ENCODE measurements at places on chromosomes 2 and 18.

- no peak for DNase-seq
These were observed 47.1 kb downstream of the NEDD4L start for GRCh38 chr18:58091099-58091611.

DNA sequence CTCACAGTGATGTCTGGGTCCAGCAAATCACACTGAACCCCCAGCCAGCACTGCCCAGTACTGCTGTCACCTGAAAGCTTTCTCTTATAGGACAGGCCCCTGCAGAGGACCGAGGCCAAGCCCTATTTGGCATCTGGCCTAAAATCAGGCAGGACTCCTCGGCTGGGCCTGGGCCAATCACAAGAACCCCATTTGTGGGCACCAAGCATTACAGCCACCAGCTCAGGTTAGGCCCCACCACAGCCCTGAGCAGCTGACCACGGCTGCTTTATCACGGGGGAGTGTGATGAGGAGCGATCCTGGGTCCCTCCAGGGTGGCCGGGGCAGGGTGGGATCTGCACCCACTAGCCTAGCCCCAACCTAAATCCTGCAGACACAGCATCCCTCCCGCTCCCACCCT lies 8.2 kb downstream of the BIN1 start:
- no peak for DNase-seq

GRCh38 chr2:19819097-19820065 lies 82.4 kb downstream of the TTC32 start:
- no peak for DNase-seq

DNA sequence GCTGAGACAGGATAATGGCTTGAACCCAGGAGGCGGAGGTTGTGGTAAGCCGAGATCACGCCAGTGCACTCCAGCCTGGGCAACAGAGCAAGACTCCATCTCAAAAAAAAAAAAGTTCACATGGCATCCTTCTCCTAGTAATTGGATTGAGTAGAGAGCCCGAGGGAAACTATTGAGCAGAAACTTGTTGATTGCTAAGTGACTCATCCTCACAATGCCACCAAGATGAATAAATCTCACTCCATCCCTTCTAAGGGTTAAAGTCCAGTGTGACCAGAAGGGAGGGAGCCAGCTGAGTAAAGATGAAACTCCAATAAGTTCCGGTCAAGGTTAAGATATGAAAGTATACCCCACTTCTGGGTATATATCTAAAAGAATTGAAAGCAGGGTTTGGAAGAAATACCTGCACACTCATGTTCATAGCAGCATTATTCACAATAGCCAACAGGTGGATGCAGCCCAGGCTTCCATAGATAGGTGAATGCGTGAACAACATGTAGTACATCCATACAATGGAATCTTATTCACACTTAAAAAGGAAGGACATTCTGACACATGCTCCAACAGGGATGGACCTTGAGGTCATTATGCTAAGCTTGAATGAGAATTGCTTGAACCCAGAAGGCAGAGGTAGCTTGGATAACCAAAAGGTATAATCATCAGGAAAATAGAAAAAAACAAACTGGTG lies 13.0 kb upstream of the FHL2 start:
- no peak for DNase-seq

GRCh38 chr2:238065071-238065846 lies 4.5 kb downstream of the SCLY start:
- no peak for DNase-seq

DNA sequence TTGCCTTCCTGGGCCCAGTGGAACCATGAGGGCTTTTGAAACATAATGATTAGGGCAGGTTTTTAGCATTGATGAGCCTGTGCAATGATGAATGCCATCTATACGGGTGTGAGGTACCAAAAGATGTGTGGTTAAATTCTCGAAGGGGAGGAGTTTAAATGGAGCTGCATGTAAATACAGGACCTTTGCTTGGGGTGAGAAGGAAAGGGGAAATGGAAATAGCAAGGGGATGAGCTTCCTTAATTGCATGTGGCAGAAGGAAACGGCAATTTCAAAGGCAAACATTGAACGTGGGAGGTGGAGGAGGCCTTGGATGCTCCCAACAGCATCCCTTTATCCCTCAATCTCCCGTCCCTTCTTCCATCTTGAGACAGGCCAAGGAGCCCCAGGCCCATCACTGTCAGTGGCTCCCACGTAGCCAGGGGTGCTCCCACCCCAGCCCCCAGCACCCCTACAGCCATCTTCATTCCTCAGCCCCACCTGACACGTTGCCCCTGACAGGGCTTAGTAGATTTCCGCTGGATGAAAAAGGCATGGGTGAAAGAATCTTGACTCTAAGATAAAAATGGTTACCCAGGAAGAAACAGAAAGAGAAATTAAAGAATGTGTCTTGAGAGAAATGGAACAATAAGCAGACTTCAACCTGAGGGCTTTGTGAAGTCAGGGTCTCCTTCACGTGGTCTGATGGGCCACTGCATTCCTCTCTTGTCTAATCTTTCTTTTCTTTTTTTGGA lies 32.5 kb downstream of the INPP5D start:
- DNase-seq: peak; percentile 48

DNA sequence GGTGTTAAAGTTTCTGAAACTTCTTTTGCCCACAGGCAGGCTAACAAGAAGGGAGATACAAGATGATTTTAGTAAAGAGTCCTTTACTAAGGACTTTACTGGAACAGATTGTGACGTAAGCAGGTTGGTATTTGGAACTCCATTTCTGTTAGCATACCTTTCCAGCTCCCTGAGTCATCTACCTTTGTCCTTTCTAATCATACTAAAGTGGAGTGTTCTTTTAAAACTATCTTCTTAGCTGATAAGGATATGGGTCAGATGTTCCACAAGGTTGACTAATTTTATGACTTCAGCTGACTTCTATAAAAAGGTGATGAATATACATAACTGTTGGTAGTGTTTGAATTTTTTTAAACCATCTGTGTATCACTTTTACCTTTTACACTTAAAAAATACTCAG lies 21.1 kb downstream of the UGP2 start:
- no peak for DNase-seq

- no peak for DNase-seq
These were observed 82.6 kb downstream of the MAPK4 start for GRCh38 chr18:50642439-50642838.

DNA sequence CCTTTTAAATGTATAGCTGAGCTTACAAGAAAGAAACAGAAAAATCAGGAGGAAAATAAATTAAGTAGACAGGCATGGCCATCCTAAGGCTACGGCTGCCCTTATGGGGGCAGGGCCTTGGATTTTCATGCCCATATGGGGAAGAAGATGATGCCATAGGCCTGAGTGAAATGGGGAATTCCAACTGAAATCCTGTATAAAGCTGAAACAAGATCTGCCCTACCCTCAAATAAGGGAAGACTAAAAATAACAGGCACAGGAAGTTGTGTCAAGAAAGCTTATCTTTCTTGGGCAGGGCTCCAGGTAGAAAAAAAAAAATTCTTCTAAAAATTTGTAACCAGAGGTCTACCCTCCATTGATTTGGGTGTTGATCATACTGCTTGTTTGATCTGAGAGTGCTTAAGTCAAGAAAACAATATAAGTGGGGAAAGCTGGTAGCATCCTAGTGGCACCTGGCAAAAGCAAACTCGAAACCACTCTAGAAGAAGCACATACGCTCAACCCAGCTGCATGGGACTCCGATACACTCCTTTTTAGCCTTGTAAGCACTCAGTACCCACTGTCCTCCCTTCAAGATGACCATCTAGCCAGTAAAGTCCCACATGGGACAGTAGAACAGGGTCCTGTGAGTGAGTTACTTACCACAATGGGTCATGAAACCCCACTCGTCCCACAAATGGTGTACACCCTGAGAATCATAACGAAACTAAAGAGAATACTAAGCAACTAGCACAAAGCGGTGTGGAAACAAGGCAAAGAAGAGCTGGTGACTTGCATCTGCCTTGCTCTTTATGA lies 22.3 kb downstream of the DNAH7 start:
- peak; percentile 29 for DNase-seq

- no peak for DNase-seq
These were observed 205.2 kb upstream of the LYPD1 start for GRCh38 chr2:132875193-132875592.

- DNase-seq: no peak
These were observed 224.8 kb upstream of the ID2 start for GRCh38 chr2:8457092-8457481.

GRCh38 chr2:65300761-65301711 lies 73.4 kb downstream of the ACTR2 start:
- peak; percentile 86 for DNase-seq

GRCh38 chr18:63963615-63964256 lies 6.1 kb upstream of the SERPINB8 start:
- peak; percentile 70 for DNase-seq

GRCh38 chr2:237866101-237866621 lies 6.7 kb downstream of the RAMP1 start:
- no peak for DNase-seq

DNA sequence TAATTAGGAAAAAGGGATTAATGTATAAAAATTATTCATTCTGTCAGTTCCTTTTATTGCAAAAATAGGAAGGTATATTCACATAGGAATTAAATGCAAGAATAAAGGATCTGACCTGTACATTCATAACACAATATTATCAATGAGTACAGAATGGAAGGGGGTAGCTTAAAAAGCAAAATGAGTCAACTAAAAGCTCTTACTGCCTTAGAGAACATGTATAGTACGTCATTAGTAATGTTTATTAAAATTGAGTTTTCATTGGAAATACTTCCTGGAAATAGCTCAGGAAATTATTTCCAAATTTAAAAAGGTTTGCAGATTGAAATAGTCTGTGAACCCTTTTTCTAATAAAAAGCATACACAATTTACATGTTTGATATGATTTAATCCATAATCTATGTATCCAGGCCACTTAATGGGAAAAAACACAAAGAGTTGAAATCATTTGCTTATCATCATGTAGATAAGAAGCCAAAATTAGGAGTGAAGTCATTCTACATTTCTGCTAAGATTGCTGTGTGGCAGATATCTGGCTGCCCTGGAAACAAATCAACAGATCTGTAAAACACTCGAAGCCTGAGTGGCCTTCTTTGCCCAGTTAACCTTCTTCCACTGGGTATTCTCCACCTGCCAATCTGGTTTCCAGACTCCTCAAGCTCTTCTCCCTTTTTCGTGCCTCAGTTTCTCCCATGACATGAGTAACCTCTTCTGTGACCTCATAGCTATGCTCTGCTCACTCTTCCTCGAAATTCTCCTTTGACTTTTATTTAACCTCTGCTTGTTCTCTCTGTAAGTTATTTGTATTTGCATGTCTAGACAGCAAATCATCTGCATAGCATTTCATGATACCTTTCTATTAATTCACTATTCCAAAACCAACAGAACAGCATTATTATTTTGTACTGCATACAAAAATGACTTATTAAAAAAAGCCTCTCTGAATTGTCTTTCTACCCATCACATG lies 181.2 kb upstream of the REV1 start:
- DNase-seq: no peak

GRCh38 chr18:54023471-54023870 lies 201.0 kb downstream of the MBD2 start:
- peak; percentile 77 for DNase-seq

- peak; percentile 79 for DNase-seq
These were observed 16.5 kb downstream of the DYNC1I2 start for GRCh38 chr2:171703574-171704347.

- DNase-seq: no peak
These were observed 356.6 kb downstream of the RIT2 start for GRCh38 chr18:42758852-42759251.

DNA sequence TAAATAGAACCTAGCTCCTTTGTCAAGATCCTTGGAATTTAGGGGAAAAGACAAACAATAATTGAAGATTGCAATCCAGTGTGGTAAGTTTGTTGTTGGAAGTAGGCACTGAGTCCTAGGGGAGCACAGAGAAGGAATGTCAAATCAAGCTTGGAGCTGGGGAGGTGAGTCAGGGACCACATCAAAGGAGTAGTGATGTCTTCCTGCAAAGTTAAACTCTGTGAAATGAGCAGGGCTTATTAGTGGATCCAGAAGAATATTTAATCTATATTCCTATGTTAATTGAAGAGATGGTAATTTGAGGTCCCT lies 41.7 kb upstream of the NABP1 start:
- DNase-seq: no peak

- no peak for DNase-seq
These were observed 222.9 kb downstream of the SNTG2 start for GRCh38 chr2:1173528-1173927.

GRCh38 chr2:240840435-240841060 lies 20.5 kb upstream of the KIF1A start:
- peak; percentile 38 for DNase-seq

GRCh38 chr2:49226360-49226759 lies 72.0 kb upstream of the FSHR start:
- no peak for DNase-seq

GRCh38 chr2:241947004-241947350 lies 77.4 kb downstream of the RTP5 start:
- DNase-seq: no peak

GRCh38 chr18:56726906-56727305 lies 75.7 kb downstream of the WDR7 start:
- no peak for DNase-seq

GRCh38 chr2:197239434-197239833 lies 71.1 kb downstream of the ANKRD44 start:
- DNase-seq: peak; percentile 15

DNA sequence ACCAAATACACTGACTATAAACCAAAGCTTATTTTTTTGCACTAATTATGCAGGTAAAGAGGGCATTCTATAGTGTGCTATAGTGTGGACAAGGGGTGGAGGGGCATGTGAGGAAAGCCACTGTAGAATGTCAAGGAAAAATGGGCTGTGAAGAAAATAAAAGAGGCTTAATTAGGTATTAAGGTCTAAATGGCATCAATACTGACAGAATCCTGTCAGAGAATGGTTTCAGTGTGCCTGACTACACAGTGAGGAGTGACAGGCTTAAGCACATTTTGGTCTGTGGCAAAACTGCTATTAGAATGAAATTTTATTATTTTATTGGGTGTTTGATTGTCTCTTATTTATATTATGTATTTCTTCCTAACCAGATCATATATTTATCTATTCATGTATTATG lies 787.6 kb upstream of the CELF4 start:
- no peak for DNase-seq

DNA sequence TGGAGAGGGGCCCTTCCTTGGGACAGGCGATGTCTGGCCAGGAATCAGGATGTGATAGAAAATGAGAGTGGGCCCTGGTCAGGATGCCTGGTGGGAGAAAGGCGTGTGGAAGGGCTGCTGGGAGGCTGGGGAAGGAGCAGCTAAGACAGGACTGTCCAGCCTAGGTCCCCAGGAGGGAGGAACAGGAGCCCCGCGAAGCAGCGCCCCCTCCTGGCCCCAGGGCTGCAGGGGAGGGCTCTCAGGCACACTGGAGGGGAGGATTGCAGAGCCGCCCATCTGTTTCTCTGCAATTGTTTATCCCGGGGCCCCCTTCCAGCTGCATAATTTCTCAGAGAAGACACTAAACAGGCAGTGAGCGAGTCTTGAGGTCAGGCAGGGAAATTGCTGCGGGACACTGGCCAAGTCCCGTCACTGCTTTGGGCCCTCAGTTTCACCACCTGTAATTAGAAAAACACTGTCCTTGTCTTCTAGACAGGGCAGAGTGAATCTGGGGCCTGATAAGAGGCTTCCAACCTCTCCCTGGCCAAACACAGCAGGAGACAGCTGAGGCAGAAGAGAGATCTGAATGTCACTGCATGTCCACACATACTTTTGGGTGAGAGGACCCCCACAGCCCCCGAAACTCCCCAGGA lies 3.9 kb upstream of the NPPC start:
- DNase-seq: no peak

GRCh38 chr2:157735532-157735931 lies 106.9 kb upstream of the ACVR1C start:
- no peak for DNase-seq

GRCh38 chr18:8949206-8949605 lies 153.3 kb upstream of the NDUFV2 start:
- DNase-seq: no peak

- DNase-seq: no peak
These were observed 34.9 kb downstream of the PTCD3 start for GRCh38 chr2:86140969-86141392.

GRCh38 chr2:96952976-96953610 lies 33.3 kb downstream of the FAM178B start:
- no peak for DNase-seq

Measured in Kasumi-1 (cell line).